Thymus (tissue), 14 donors: ENCODE measurements at places on chromosomes 4 and X. TPM values are rescaled to one million over a fixed set of nuclear protein-coding genes. Genes with fewer than 3 reads are reported as not detected.

GNRHR gene
- total RNA-seq: not detected

- no peak for DNase-seq
These were observed 104.6 kb downstream of the NPFFR2 start for GRCh38 chr4:72136429-72136828.

DNA sequence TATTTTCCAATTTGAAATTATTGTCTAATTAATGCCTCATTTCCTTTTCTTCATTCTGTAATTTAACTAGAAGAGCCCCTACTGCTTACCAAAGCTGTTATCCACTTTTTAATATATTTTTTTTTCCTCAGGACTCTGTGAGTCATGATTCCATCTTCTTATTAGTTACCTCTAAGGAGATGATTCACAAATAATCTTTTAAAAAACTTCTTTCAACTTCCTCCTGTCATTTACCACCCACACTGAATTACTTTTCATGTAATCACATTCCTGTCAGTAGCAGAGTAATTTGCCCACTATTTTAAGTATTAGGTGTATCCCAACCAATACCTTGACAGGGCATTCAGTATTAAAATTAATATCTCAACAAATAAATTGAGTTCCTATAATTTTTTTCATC is 470.9 kb upstream of the ADGRL3 start:
- no peak for DNase-seq

AVPR2 gene
- 0.24 TPM for total RNA-seq
